ENCODE measurements at places on chromosomes 1 and 21.

- DNase-seq, result no peak
Measured at GRCh38 chr1:237084341-237085077, 42.5 kb downstream of the RYR2 start.

GRCh38 chr21:15797577-15798363, 68.0 kb downstream of the USP25 start:
- no peak for DNase-seq

DNA sequence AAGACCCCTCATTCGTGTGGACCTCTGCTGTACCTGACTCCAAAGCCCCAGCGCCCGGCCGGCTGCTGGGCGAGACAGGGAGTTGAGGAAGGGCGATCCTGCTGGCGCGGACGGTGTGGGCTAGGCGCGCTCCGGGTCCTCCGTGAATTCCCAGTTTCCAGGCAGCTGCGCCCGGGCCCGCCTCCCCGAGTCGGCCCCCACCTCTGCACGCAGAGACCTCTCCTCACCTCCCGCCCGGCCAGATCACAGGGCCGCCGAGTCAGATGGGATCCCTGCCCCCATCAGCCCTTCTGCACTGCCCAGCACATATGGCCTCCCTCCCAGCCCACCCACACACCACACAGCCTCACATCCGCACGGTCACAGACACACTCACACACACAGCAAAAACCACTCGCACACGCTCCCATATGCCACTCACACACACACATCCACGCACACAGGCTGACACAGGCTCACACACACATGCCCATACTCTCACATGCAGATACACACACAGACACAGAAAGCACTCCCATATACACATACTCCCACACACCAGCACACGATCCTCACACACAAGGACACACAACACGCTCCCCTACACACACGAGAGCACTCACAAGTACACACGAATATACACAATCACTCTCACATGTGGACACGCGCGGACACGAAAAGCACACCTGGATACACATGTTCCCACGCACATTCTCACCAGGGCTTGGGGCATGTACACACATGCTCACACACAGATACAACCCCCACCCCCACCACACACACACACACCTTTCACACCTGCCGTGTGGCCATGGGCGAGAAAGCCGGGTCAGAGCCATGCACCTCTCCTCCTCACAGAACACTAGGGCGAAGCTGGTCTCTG, 7.2 kb upstream of the GUCA2B start:
- DNase-seq, result no peak

DNA sequence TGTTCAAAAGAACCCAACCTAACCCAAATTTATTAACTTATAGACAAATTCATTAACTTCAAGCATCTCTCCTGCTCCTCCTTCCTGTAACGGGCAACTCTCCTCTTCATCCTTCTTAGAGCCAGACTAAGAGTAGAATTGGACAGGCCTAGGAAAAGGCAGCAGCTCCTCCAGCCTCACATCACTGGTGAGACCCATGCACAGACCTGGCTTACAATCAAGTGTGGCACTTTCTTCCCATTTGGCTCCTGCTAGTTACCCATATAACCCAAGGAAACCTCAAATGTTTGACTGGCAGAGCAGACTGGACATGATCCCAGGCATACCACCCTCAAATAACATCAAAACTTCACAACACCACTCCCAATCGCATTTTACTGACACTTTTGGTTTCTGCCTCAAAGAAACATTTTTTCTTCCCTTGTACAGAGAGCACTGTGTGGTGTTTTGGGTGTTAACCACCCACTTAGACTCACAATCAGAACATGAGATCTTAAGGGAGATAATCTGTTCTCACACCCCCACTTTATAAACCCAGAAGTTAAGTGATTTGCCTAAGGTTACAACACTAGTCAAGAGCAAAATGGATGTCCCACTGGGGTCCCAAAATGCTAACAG, 101.4 kb downstream of the SIPA1L2 start:
- DNase-seq, result no peak

GRCh38 chr1:111669268-111669667, 49.7 kb downstream of the RAP1A start:
- DNase-seq, result no peak

DNA sequence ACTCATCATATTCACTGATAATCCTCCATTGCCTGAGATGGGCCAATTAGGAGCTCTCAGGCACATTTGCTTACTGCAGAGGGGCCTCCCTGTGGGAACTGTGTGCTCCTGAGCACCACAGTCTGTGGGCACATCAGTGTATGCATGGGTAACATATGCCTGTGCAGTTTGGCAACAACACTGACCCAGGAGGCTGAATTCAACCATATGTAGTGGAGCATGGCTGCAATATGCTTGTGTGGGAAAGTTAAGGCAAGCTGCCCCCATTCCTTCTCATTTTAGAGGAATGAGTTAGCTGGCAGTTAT, 11.8 kb upstream of the FMOD start:
- no peak for DNase-seq

- no peak for DNase-seq
Measured at GRCh38 chr21:44630440-44630839, 3.5 kb downstream of the KRTAP10-9 start.

- no peak for DNase-seq
Measured at GRCh38 chr1:23963617-23964234, 4.1 kb downstream of the PNRC2 start.

GRCh38 chr1:221415651-221416050, 326.2 kb downstream of the DUSP10 start:
- no peak for DNase-seq

- no peak for DNase-seq
Measured at GRCh38 chr1:222239130-222239529, 308.8 kb downstream of the HHIPL2 start.

- DNase-seq, result no peak
Measured at GRCh38 chr1:100612540-100612939, 74.6 kb downstream of the GPR88 start.

DNA sequence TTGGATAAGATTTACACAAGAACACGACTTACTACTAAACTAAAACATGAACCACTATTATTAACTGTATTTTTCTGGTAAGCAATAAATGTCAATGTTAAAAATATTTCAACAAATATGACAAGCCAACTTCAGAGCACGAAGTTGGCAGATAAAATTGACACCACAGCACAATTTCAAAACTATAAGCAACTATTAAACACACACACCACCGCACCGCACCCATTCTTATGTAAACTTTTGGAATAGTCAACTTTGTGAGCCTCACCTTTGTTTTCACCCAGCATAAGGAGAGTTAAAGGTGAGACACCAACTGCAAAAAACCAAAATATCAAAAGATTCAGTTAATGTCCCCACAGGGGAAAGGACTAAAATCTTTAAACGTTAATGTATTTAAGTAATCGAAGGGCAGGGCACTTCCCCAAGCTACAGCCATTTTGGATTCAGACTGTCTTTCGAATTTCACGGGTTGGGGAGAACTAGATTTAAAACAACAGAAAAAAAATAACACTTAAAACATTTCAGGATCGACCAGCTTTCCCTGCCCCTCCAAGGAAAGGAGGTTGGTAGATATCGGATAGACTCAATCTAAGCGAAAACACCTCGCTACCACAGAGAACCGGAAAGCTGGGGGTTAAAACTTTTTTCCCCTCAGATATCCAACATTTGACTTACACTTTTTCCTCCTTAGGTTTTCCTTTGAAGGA, 872 bp downstream of the GPBP1L1 start:
- no peak for DNase-seq

- DNase-seq, result no peak
Measured at GRCh38 chr1:25519624-25520023, 23.8 kb upstream of the LDLRAP1 start.

- DNase-seq, result no peak
Measured at GRCh38 chr1:226410958-226411357, 3.1 kb upstream of the PARP1 start.

DNA sequence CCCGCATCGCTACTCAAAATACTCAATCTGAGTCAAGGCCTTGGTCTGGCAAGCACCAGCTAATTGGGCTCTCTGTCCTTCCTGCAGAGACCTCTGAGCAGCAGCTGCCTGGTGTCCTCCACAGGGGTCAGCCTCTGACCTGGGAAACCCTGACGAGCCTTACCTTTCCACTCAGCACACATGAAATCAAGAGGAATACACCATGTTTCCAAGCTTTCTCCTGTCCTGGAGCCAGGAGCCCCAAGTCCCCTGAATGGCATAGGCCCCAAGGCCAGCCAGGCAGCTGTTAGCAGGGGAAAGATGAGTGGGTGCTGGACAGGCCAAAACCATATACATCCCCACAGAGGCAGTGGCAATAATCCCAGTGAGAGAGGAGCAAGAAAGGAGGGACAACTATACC, 27.2 kb upstream of the TSPEAR start:
- no peak for DNase-seq

DNA sequence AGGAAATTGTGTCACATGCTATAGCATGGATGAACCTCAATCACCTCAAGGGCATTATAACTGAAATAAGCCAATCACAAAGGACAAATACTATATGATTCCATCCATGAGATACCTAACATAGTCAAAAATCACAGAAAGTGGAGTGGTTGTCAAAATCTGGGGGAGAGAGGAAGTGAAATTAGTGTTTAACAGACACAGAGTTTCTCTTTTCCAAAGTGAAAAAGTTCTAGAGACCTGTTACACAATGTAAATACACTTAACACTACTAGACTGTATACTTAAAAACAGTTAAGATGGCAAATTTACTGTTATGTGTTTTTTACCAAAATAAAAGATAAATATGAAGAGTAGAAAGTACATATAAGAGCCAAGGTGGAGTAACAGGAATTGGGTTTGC, 31.8 kb downstream of the ZNF644 start:
- DNase-seq, result no peak

DNA sequence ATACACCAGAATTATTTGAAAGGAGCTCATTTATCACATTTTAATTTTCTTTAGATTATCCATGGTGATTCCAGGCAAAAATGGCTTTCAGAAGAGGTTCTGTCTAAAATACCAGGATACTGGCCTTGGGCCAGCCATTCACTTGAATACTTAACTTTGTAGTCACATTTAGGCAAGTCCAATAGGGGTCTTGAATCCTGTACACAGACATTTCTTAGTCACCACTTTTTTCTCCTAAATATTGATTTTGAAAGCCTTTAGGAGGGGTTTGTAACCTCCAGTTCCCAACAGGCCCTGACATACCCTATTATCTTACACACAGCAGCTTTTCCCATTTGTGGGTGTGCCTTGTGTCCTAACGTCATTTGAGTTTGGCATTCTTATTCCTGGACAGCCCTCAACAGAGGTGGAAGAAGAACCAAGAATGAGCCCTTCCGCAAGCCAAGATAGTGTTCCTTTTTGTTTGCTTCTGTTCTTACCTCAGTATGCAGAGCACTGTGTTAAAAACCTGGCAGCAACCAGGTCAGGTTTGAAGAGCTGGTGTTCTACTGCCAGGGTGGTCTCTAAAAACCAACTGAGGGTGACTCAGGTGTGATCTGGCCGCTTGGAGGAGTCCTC, 19.5 kb downstream of the MAP3K7CL start:
- DNase-seq, result no peak

- peak; percentile 64 for DNase-seq
Measured at GRCh38 chr1:155070721-155071569, 7.4 kb downstream of the EFNA4 start.

GRCh38 chr1:98975113-98975512, 29.5 kb downstream of the PLPPR5 start:
- DNase-seq, result no peak

DNA sequence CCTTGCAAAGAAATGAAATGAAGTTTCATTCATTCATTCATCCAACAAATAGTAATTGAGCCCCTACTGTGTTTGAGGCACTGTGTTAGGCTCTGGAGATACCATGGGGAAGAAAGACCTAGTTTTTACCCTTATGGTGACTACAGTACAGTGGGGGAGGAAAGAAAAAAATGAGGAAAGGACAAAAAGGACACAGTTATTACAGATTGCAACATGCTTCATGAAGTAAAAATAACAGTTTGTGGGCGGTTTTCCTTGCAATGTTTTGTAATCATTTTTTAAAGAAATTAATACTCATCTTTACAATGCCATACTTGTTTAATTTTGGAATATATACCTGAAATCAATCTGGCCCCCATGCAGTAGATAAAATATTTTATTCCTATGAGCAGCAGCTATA, 120.3 kb downstream of the TM2D1 start:
- DNase-seq, result no peak

DNA sequence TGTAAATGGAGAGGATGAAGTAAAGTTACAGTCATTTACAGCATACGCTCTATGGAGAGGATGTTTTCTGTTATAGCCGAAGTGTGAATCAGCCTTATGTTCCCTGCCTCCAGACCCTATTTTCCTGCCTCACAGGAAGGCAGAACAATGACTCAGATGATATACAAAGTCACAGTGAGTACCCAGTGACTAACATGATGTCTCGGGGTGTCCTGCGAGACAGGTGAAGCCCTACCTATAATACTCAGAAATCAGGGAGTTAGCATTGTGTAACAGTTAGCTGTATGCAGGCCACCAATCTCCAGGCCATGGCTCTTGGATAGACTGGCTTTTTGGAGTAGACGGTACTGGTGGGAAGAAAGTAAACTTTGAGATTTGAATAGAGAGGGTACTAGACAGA, 55.6 kb upstream of the FBXO28 start:
- no peak for DNase-seq

GRCh38 chr1:198118134-198118533, 38.7 kb upstream of the NEK7 start:
- no peak for DNase-seq

DNA sequence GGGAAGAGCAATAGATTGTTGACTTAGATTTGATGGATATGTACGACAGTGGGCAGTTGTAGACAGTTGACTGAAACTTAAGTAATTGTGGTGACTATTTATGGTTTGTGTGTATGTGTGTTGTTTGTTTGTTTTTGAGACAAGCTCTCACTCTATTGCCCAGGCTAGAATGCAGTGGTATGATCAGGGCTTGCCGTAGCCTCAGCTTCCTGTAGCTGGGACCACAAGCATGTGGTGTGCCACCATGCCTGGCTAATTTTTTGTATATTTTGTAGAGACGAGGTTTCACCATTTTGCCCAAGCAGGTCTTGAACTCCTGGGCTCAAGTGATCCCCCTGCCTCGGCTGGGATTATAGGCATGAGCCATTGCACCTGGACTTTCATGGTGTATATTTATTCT, 9.8 kb downstream of the SDHC start:
- DNase-seq, result no peak

DNA sequence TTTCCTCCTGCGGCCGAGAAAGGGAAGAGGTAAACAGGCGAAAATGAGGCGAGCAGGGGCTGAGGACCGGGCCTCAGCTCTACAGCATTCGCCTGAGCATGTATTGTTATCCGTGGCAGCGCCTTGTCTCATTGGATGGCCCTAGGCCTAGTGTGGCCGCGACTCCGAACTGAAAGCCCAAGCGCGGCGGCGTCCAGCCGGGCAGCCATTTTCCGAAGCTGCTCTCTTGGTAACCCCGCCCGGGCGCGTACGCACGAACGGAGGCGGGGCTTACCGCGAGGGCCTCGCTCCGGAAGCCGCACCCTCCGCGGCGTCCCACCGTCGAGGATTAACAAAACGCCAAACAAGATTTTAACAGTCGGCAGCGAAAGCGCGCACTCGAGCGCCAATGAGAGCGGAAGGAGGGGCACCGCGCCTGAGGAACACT, 797 bp upstream of the USP1 start:
- DNase-seq, result peak; percentile 96

GRCh38 chr21:44735821-44736220, 24.4 kb upstream of the TSPEAR start:
- no peak for DNase-seq

All from activated effector memory CD4-positive, alpha-beta T cell treated with Interleukin-2 at 50 U/mL for 16 hours (primary cell).